ENCODE measurements at places on chromosomes 7 and 10.

DNA sequence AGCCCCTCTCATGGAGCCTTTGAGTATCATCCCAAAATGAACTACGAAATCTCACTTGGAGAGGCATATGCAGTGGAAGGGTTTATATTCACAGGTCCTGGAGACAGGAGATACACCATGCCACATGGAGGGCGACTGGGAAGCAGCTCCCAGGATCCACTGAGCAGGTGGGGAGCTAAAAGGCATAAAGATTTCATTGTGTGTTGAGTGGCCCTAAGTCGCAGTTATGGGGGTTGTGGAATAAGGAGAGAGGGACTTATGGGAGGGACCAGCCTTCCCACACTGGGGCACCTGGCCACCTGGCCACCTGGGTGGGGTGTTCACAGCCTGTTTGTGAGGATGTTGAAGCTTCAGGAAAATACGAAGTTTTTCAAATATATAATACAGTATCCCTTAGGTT, 37.0 kb upstream of the CHST3 start:
- DNase-seq, result no peak

DNA sequence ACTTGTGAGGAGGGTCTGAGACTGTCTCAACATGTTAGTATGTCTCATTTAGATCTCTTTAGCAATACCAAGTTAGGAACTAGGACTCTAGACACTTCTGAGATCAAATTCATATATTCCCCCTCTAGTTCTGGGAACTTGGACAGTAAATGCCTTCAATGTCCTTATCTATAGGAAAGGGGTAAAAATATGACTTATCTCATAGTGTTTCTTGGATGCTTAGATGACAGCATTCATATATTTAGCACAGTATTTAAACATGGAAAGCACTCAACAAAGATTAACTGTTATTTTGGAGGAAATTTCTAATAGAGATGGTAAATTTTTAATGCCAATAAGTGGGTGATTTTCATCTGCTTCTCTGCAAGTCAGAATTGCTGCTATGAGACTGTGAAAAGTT, 154.6 kb downstream of the CTNNA3 start:
- no peak for DNase-seq

GRCh38 chr10:95814011-95814727, 58.2 kb downstream of the ENTPD1 start:
- no peak for DNase-seq

GRCh38 chr10:3401491-3401938, 228.9 kb upstream of the PITRM1 start:
- no peak for DNase-seq

DNA sequence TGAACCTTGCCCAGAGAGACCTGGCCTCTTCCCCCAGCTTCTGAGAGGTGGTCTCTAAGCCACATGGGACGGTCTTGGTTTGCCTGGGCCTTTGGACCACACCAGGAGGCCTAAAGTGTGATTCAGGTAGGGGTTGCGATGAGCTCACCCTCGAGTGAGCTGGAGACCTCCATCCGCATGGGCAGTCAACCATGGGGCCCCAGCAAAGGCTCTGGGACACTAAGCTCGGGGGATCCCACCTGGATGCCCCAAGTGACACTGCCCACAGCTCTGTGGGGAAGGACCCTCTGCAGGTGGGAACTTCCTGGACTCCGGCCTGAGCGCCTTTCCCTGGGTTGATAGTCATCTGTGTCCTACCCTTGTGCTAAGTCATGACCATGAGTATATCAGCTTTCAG, 57.1 kb upstream of the FAM20C start:
- DNase-seq, result no peak

DNA sequence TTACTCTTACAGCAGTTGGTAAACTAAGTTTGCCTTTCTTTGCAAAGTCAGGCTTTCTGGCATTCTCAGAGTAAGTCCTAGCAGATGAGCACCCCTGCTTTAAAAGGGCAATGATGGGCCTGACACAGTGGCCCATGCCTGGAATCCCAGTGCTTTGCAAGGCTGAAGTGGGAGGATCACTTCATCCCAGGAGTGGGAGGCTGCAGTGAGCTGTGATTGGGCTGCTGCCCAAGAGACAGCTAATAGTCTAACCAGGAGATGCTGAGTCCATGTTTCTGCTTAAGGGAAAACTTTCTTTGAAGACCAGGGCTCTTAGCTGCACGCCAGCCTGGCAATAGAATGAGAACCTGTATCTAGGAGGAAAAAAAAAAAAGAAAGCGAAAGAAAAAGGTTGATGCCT, 100.2 kb upstream of the MPP7 start:
- no peak for DNase-seq

DNA sequence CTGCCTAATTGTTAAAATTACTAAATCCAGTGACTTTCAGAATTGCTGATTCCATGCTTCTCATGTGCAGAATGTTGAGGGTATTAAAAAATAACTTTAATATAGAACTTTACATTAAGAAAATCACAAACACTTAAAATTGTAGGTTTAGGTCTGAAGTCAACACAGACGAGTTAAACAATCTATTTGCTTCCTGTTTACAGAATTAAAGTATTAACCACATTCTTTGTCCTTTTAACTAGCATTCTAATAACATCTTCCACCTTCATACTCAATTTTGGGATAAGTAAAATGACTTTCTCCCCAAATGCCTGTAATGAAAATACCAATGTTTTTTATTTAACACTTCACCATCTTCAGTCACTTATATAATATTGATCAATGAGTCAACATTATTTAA, 2.2 kb downstream of the ITGB1 start:
- no peak for DNase-seq

DNA sequence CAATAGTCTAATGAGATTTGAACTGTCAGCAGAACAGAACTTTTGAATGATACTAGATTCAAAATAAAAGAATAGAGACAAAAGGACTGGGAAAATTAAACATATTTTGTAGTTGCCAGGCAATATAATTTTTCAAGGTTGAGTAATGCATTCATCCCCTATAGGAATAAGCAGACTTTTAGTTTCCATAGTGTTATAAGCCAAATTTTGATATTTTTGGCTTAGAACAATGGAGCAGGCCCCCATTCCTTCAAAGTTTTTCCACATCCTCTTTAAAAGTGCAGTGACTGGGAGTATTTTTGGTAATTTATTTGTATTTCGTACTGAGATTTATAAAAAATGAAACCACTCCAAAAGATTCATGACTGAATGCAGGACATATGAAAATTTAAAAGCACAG, 24.0 kb downstream of the MEOX2 start:
- no peak for DNase-seq

DNA sequence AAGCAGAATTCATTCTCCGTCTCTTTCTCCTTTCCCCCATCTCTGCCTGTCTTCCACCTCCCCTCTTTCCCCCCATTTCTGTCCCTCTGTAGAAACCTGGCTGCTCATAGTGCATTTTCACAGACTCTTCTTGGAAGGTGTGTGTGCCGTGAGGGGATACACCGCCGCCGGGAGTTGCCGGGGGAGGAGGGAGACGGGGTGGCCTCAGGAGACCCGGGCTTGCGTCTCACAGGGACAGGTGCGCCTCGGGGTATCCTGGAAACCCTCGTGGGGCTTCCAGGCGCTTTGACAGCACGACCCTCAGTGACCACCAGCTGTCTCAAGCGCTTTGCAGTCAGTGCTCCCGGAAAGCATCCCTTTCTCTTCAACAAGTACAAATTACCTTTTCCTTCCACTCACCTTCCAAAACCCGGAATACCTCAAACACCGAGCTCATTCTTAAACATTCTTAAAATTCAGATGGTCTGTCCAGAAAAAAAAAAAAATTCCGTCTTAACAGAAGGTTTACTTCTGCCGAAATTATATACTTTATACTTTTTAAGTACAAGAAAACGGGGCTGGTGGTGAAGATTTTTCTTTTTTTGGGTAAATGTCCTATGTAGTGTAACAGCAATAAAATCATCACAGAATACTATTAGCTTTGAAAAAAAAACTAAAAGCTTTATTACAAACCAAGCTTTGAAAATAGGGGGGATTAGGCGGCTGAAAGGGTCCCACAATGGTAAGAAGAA, 8.2 kb downstream of the EMX2 start:
- DNase-seq, result no peak

DNA sequence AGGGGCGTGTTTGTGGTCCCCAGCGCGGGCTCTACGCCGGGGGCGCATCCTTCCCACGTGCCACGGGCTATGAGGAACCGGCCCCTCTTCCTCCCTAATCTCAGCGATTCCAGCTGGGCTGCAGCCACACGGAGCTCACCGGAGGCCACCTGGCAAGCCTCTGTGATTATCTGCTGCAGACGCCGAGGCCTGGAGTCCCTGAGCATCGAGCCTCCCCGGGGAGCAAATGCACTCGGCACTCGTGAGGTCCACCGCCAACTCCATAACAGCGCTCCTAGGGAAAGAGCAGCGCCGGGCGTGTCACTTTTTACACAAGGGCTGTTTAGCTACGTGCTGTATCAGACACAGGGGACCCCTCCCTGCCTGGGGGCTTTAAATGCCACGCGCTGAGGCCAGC, 101.2 kb downstream of the DYNC2I1 start:
- no peak for DNase-seq

DNA sequence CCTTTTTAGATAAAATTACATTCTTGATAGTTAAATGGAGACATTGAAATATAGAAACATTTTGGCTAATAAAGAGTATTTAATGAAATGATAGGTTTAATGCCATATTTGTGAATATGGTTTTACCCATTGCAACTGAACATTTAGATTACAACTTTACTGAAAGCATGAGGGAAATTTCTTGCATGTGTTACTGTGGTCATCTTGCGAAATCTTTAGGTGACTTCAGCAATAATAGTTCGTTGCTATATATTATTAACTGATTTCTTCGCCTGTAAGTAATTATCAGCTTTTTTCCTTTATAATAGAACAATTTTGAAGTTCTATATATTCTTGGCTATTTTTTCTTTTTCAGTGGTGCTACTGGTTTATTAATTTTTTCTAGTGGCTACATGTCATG, 83.2 kb downstream of the MLLT10 start:
- no peak for DNase-seq

GRCh38 chr10:97428572-97428981, 2.6 kb downstream of the PGAM1 start:
- no peak for DNase-seq

Data from Caco-2 (cell line).